Activated T-helper 1 cell treated with Interleukin-2 at 50 U/mL for 16 hours (primary cell): ENCODE measurements at places on chromosomes 5 and 9.

GRCh38 chr9:73923796-73924195 lies 573.3 kb upstream of the RORB start:
- DNase-seq, result no peak

DNA sequence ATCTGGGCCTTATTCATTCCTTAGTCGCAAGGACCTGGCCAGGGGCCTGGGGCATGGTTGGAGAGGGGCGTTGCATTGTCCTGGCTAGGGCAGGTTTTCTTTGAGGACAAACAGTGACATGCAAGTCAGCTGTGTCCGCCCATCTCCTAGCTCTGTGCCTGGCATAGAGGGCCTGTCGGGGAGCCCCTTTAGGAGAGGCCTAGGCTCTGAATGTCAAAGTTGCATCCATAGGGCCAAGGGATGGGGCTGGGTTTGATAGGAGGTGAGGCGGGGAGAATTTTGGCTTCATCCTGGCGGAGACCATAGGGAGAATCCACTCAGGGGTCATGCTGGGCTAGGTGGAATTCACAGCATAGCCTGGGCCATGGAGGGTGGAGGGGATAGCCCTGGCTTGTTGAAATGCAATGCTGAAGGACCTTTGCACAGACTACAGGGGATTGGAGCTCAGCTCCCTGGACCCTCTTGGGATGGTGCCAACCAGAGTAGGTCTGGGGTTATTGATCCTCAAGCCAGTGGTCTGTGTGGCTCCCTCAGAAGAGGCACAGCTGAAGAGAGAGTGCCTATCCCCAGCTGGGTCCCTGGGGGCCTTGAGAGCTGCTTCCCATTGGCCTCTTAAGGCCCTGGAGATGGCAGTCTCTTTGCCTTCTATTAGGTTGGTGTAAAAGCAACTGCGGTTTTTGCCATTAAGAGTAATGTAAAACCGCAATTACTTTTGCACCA lies 104.0 kb downstream of the RGS3 start:
- no peak for DNase-seq

- no peak for DNase-seq
These were observed 76.4 kb downstream of the OSMR start for GRCh38 chr5:38922199-38922598.

- DNase-seq, result no peak
These were observed 107.7 kb upstream of the CDKN2B start for GRCh38 chr9:22116758-22117157.

- DNase-seq, result no peak
These were observed 58.8 kb downstream of the COL27A1 start for GRCh38 chr9:114214181-114214580.

GRCh38 chr5:112419164-112419985 lies at the start of gene EPB41L4A:
TSS of gene EPB41L4A (minus strand) at chr5:112419277. CDS start at chr5:112419039, 238 bp downstream.
- DNase-seq, result no peak

DNA sequence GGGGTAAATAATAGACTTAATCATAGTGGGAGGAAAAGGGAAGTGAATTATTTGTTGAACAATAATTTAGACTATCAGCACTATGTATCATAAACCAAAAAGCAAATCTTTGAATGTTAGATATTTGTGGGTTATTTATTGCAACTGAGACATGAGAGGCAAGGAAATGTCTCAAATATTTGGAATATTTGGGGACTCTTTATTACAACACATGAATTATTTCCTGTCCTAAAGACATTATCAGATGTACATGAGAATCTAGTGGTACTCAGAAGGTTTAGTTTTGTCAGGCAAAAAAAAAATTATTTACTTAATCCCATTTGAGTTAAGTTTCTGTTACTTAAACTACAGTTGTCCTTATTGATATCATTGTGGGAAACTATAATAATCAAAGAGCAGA lies 91.1 kb downstream of the TLR4 start:
- no peak for DNase-seq

GRCh38 chr9:6822696-6823095 lies 64.9 kb downstream of the KDM4C start:
- no peak for DNase-seq

- DNase-seq, result no peak
These were observed 49.5 kb downstream of the ADAMTS2 start for GRCh38 chr5:179295778-179296149.

DNA sequence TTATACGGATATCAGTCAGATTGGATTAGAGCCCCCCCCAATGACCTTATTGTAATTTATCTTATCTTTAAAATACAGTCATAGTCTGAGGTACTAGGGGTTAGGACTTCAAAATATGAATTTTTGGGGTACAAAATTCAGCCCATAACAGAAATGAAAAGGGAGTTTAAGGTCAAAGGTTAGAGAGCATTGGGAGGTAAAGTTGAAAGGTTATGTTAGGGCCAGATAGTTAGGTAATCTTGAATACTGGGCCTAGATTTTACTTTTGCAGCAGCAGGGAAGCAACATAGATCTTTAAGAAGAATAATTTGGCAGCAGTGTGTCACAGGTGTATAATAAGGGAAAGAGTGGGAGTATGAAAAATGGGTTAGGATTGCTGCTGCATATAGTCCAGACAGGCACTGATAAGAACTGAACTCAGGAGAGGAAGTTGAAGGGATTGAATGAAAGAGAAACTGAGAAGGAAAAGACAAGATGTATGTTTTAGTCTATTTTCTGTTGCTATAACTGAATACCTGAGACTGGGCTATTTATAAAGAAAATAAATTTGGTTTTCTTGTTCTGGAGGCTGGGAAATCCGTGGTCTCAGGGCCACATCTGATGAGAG lies 10.7 kb upstream of the GCNT4 start:
- no peak for DNase-seq

GRCh38 chr5:45800331-45800730 lies 104.2 kb upstream of the HCN1 start:
- no peak for DNase-seq

DNA sequence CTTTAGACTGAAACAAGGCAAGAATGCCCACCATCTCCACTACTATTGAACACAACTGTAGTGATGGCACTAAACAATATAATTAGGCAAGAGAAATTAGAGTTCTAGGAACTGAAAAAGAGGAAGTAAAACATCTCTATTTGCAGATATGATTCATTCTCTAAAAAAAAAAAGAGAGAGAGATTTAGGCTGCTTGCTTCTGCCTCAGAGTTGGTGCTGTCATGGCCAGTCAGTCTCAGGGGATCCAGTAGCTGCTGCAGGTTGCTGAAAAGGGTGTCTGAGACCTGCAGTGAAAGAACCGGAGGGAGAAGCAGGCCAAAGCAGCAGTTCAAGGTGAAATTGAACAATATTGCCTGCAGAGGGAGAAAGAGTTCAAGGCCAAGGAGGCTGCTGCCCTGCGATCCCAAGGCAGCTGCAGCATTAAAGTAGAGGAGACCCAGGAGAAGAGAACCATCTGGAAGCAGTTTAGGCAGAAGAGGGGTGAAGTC lies 72.5 kb downstream of the AP3B1 start:
- DNase-seq, result no peak

DNA sequence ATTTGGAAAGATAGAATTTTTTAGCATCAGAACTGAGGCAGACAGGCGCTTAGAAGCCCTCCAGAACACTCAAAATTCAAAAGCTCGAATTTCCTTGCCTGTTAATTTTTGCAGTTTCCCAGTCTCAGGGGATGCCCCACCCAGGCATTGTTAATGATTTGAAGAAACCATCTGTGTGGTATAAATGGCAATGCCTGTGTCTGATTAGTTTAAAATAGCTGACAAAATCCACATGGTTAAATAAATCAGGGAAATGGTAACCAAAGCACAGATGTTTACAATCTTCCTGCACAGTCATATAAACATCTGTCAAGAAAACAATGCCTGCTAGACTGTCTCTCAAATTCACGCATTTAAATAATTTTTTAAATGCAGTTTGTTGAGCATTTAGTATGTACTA lies 185.2 kb upstream of the RGMB start:
- no peak for DNase-seq

DNA sequence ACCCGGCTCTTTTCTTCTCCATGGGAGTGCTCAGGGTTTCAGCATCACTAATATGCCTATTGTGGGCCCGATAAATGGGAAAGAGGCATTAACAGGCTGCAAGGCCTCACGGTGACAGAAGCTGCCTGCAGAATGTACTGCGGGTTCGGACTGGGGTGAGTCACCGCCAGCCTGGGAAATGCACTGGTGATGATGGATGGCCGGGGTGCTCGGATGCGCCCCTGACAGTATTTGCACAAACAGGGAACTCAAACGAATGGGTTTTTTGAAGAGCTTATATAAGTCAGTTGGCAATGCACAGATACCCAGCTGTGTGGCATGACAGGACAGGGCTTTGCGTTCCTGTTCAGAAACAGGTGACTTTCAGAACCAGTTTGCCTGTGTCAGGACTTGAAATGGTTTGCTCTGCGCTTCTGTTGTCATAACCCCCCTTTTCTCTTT lies 42.0 kb upstream of the PITX1 start:
- no peak for DNase-seq

GRCh38 chr5:65213921-65214525 lies 267.7 kb downstream of the ADAMTS6 start:
- no peak for DNase-seq

GRCh38 chr9:129177443-129177790 lies 644 bp downstream of the IER5L start:
- DNase-seq, result no peak

DNA sequence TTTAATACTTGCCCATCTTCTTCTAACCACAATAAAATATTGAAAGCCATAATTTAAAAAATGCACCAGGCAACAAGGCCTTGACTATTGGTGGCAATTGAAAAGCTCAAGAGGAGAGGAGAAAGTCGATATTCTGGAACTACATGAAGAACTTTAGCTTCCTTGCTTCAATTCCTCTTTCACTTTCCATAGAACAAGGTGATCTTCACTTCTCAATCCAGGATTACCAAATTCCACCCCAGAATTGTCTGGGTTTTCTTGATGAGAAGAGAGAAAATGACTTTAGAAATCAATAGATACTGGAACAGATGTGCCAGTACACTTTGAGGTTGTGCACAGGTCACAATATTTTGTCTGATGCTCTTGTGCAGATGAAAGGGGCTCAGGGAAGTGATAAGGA lies 52.2 kb downstream of the PTCD2 start:
- no peak for DNase-seq
